Stimulated activated naive B cell treated with anti-CD40 and anti-IgM and Interleukin-4, amounts not matched to agents 10 μg/mL and 1 μg/mL and 100 μg/mL, for 72 hours (primary cell): ENCODE measurements at places on chromosomes 5 and 9.

DNA sequence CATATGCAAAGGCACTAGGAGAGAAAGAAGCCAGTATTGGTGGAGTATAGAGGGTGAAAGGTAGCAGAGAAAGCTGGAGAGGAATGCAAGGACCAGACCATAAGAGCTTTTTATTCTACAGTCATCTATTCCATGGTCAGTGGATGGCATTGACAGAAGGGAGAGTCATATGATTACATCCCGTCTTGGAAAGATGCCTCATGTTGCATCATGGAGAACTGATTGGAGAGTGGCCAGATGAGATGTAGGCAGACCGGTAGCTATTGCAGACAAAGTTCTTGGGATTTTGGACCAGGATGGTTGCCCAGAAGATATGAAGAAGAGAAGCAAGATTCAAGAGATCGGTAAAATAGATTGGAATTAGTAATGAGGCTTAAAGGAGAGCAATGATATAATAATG is 260.7 kb downstream of the CHSY3 start:
- DNase-seq: no peak

GRCh38 chr5:67490543-67491321 is 294.1 kb upstream of the CD180 start:
- no peak for DNase-seq

GRCh38 chr9:13718539-13718938 is 439.0 kb upstream of the MPDZ start:
- DNase-seq: no peak

DNA sequence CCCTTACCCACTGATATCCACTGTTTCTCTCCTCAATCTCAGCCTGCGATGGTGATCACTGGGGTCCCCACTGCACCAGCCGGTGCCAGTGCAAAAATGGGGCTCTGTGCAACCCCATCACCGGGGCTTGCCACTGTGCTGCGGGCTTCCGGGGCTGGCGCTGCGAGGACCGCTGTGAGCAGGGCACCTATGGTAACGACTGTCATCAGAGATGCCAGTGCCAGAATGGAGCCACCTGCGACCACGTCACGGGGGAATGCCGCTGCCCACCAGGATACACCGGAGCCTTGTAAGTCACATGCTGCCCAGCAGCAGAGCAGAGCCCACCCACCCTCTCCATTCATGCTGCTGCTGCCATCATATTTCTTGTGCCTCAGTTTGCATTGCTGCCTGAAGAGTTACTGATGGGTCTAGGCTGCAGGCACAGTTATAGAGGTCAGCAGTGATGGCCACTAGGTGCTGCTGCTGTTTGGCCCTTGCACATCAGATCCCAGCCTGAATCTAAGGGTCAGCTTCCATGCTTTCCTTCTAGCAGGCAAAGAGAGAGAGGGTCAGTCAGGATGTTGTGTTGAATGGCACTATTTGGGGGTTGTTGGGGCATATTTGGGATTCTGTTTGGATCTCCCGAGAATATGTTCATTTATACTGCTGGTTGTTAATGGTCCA is 106.0 kb downstream of the MEGF10 start:
- no peak for DNase-seq

GRCh38 chr5:16457853-16458252 is 7.7 kb downstream of the ZNF622 start:
- no peak for DNase-seq

DNA sequence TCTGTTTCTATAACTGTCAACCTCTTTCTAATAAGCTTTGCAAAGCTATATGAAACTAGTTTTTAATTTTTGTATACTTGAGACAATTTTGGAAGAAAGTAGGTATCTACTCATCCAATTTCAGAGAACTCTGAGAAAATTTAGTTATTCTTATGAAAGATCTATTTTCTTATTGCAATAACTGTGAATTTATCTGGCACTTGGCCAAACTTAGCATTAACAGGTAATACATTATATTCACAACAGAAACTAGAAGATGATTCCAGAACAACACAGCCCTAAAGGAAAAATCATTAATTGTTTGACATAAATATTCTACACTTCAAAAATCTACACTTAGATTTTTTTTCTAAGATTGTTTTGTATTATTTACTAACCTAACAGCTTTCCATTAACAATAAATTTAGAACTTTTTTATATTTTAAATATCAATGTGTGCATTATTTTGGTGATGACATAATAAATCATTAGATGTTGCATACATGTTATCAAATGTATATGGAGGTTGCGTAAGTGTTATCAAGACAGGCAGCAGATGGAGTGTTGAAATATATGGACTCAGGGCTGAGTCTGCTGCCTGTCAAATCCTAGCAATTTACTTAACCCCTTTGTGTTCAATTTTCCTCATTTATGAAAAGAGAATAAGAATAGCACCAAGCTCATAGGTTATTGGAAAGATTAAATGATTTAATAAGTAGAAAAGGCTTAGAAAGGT is 141.8 kb downstream of the MUSK start:
- no peak for DNase-seq

GRCh38 chr5:171688696-171689495 is 96.7 kb upstream of the SMIM23 start:
- no peak for DNase-seq

- no peak for DNase-seq
These were observed 7.3 kb downstream of the PCDHAC2 start for GRCh38 chr5:140973550-140973949.

DNA sequence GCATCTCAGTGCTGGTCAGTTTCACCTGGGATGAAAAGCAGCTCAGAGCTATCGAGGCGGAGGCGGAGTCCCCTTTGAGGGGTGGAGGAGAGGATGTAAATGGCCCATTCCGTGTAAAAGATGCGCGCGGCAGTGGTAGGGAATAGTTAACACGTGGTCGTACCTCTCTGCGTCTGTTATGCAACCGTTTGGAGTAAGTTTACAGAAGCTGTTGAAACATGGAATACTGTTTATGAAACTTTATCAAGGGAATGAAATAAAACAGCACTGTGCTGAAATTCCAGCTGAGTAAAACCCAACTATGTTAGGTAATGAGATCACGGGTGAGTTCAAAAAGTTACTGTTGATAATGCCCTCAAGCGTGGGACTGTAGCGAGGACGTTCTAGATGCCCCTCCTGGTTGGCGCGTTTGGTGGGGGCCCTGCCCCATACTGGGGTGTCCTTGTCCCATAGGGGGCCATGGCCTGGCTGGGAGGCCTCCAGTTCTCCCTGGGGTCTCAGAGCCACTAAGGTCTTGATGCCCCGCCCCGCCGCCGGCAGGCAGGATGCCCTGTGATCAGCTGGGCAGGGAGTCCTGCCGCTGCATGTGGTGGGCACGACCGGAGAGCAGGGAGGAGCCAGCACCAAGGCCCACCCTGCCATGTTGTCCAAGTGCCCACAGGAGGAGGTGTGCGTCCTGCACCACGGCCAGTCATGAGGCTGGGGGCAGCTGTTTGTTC is 90.9 kb downstream of the COL5A1 start:
- no peak for DNase-seq

DNA sequence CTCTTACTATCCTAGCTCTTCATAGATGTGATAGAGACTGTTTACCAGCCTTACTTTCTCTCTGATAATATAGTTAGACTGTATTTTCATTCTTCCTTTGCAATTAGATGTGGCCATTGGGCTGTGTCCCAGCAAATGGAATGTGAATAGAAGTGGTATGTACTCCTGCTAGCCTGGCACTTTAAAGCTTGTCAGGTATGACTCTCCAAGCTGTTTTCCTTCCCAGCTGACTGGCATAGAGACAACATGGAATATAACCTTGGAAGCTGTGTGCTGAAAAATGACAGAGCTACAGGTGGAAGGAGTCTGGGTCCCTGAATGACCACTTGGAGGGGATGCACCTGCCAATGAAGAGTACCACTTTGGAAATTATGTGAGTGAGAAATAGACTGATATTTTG is 116.2 kb downstream of the DIRAS2 start:
- DNase-seq: no peak
